ENCODE measurements at places on chromosomes 2 and 18. TPM values are rescaled to one million over a fixed set of nuclear protein-coding genes. Genes with fewer than 3 reads are reported as not detected.

GRCh38 chr2:113212245-113213060 is 38.7 kb downstream of the PSD4 start:
- DNase-seq = no peak

Gene GCG
- not detected for total RNA-seq

GRCh38 chr2:15669375-15669910 is 77.8 kb downstream of the DDX1 start:
- no peak for DNase-seq

Gene TMEM198
- total RNA-seq = 0.44 TPM

DNA sequence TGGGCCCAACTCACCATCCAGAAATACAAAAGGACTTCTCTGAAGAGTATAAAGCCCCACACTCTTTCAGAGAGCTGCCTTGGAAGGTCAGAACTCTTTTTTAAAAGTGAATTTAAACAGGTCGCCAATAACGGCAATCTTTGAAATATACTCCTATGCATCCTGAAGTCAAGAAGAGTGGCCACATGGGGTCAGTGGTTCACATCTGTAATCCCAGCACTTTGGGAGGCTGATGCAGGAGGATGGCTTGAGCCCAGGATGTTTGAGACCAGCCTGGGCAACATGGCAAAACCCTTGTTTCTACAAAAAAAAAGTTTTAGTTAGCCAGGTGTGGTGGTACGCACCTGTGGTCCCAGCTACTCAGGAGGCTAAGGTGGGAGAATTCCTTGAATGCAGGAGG is 68.1 kb upstream of the FZD7 start:
- no peak for DNase-seq

GRCh38 chr2:5433855-5434254 is 258.3 kb upstream of the SOX11 start:
- no peak for DNase-seq
